ENCODE measurements at places on chromosomes 11 and 22.

DNA sequence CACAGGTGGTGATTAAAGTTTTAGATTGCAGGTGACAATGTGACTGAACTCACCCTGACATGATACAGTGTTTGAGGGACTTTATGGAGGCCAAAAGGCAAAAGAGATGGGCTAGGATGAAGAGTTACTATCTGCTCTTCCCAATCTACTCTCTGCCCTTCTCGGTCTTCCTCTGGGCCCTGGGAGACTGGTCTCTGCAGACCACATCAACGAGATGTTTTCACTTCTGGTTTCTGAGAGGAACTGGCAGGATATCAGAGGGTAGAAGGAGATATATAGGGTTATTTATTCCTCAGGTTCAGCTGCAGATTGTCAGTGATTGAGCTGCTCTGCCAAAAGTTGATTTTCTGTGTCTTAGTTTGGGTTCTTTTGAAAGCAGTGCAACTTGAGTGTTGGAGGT is 32.4 kb upstream of the CD44 start:
- no peak for DNase-seq

DNA sequence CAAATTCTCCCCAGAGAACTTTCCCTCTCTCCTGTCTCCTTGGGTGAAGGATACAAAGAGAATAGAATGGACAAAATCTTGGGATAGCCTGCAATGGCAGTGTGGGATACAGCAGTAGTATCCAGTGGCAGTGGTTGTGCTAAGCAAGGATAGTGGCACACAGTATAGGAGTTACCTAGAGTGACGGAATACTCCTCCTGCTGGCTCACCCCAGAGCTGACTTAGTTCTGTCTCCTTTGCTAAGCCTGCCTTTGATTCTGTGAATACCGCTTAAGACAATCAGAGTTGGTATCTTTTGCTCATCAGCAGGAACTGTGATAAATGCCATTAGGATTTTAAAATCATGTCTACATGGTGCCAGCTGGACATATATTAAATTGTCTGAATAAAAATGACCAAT is 404.3 kb downstream of the JRKL start:
- DNase-seq: peak; percentile 25

DNA sequence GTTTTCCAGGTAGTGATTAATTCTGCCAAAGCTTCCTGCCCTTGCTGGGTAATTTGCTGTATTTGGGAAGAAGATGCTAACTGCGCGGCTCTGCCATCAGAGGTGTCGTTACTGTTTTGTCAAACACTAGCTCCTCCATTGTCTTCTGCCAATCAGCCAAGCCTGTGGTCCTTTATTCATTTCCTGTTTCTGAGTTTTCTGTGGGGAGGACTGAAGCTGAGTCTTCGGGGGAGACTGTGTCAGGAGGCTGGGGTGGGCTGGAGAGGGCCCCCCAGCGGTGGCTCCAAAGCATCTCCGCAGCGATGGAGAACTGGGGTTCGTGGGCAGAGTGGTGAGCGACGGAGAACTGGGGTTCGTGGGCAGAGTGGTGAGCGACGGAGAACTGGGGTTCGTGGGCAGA is 322.9 kb upstream of the B3GAT1 start:
- no peak for DNase-seq

DNA sequence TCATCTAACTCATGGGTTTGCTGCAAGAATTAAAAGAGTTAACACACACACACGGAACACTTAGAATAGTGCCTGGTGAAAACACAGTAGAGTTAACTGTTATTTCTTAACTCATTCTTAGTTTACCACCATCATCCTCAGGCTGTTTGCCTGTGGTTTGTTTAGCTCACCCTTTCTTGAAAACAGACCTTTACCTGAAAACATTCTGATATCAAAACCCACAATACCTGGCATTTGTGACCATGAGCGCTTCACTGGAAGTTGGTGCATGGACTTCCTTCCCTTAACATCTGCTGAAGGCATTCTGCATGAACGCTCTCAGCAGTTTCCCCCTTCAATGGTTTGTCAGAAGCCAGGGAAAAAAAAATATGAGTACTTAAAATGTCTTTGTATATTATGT is 256.0 kb downstream of the ETS1 start:
- DNase-seq: no peak

GRCh38 chr22:19051381-19052072 is 70.7 kb downstream of the DGCR2 start:
- no peak for DNase-seq
